Body of pancreas (tissue), 4 donors: ENCODE measurements at places on chromosomes 4 and X. TPM values are rescaled to one million over a fixed set of nuclear protein-coding genes. Genes with fewer than 3 reads are reported as not detected.

RBMX2 gene
- total RNA-seq, result 7.0 TPM

PAGE5 gene
- total RNA-seq, result not detected

IL15 gene
- total RNA-seq, result 2.1 TPM

ZNF185 gene
- 2.0 TPM for total RNA-seq

CLTRN gene
- 1.6 TPM for total RNA-seq

DNA sequence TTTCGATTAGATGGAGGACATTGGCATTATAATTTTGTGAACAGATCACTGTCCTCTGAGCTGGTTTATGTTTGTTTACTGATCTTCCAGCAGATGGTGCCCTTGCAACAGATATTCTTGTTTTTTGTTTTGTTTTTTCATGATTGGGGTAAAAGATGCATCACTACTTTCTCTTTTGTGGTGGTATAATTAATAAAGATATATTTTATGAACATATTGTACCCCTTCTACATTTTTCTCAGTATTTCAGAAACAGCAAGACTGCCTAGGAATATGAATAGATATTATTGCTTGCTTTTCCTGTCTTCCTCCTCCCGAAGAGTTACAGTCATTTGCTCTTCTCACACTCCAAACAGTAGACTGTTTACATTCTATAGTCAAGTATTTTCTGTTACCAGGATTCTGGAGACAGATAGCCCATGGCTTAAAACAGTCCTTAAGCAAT, 905.2 kb downstream of the TRAM1L1 start:
- DNase-seq, result no peak

GRCh38 chrX:103344606-103345005, 11.7 kb upstream of the TCEAL9 start:
- DNase-seq, result no peak

- no peak for DNase-seq
These were observed 162.7 kb downstream of the STIM2 start for GRCh38 chr4:27023366-27023765.

- DNase-seq, result no peak
These were observed 412.4 kb downstream of the DMD start for GRCh38 chrX:32798990-32799389.

- DNase-seq, result no peak
These were observed 13.3 kb downstream of the HNRNPD start for GRCh38 chr4:82360298-82361177.

- DNase-seq, result no peak
These were observed 16.7 kb downstream of the OPHN1 start for GRCh38 chrX:68416592-68416991.

- DNase-seq, result no peak
These were observed 795.0 kb downstream of the CENPC start for GRCh38 chr4:66750273-66750672.
